ENCODE measurements at places on chromosomes 3 and 15.

GRCh38 chr3:36842275-36842674 is 77.9 kb upstream of the DCLK3 start:
- DNase-seq: no peak

- no peak for DNase-seq
Observed at GRCh38 chr3:23811185-23811527, 5.4 kb downstream of the UBE2E1 start.

GRCh38 chr3:123350971-123351370 is 97.9 kb downstream of the ADCY5 start:
- no peak for DNase-seq

DNA sequence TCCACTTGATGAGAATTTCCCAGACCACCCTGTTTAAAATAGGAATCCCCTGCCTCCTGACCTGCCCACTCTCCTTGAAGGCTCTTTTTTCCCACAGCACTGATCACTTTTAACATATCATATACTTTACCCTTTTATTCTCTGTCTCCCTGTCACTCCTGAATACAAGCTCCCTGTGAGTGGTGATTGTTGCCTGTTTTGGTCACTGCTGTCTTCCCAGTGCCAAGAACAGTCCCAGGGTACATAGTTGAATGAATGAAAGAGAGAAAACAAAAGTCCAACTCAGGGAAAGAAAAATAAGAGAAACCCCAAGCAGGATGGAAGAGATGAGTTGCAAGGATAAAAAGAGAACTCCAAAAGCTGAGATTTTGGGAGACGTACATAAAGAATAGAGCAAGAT is 500.3 kb upstream of the LMCD1 start:
- DNase-seq: no peak

GRCh38 chr3:46501702-46502101 is 3.9 kb downstream of the RTP3 start:
- no peak for DNase-seq

GRCh38 chr3:128784232-128784631 is 58.2 kb downstream of the RAB7A start:
- DNase-seq: no peak

- no peak for DNase-seq
Observed at GRCh38 chr15:100829457-100829856, 50.2 kb upstream of the ALDH1A3 start.

DNA sequence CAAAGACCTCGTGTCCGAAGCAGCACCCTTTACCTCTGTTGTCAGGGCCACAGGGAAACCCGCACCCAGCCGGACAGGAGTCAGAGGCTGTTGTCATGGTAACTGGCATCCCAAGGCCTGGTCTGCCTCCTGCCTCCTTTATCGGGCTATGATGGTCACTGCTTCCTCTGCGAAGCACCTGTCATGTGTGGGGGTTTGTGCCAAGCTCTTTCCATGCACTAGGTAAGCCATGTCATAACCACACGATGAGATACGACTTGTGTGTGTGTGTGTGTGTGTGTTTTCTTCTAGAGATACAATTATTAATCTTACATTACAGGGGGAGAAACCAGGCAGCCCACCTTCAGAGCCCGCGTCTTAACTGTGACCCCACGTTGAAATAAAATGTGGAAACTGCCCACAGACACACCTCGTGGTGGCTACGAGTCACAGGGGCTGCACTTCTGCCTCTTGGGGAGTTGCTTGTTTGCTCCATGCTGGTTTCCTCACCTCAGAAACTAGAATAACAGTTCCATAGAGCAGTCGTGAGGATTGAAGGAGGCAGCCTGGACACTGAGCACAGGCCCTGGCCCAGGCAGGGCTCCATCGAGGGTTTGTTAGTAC is 18.0 kb downstream of the ZDHHC19 start:
- DNase-seq: no peak

GRCh38 chr15:82040862-82041261 is 5.0 kb downstream of the MEX3B start:
- DNase-seq: no peak

- DNase-seq: no peak
Observed at GRCh38 chr3:175977968-175978752, 1119.0 kb downstream of the NAALADL2 start.

- DNase-seq: no peak
Observed at GRCh38 chr3:114216186-114216970, 21.0 kb downstream of the ZNF80 start.

- DNase-seq: no peak
Observed at GRCh38 chr3:28053759-28054158, 187.7 kb upstream of the CMC1 start.

GRCh38 chr3:186985661-186986364 is 55.5 kb downstream of the ST6GAL1 start:
- DNase-seq: no peak

GRCh38 chr3:122215592-122216298 is 32.3 kb downstream of the CASR start:
- DNase-seq: no peak

GRCh38 chr3:170331143-170331542 is 26.4 kb upstream of the SKIL start:
- no peak for DNase-seq

DNA sequence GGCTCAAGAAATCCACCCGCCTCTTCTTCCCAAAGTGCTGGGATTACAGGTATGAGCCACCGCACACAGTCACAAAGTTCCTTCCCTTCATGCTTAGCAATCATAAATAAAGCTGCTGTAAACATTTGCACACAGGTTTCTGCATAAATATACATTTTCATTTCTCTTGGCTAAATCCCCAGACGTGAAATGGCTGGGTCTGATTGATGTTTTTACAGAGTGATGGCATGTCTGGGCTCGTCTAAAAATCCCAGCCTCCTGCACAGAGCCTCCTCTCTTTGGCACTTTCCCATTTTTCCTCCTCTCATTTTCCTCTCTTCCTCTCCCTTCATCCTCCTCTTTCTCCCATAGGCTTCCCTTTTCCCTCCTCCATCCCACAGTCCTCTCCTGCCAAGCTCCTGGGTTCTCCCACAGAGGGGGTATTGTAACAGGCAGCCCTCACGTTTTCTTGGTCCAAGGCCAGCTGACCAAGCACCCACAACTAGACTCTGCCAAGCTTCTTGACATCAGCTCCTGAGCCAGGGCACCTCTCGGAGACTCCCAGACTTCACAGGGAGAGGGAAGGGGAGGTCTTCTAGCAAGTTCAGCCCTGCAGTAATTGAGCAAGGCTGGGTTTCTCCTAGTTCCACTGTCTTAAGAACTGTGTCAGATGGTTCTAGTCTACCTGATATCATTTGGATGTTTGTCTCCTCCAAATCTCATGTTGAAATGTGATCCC is 10.5 kb upstream of the PLA2G4E start:
- DNase-seq: no peak

GRCh38 chr3:68648494-68648893 is 283.9 kb downstream of the TAFA4 start:
- no peak for DNase-seq

DNA sequence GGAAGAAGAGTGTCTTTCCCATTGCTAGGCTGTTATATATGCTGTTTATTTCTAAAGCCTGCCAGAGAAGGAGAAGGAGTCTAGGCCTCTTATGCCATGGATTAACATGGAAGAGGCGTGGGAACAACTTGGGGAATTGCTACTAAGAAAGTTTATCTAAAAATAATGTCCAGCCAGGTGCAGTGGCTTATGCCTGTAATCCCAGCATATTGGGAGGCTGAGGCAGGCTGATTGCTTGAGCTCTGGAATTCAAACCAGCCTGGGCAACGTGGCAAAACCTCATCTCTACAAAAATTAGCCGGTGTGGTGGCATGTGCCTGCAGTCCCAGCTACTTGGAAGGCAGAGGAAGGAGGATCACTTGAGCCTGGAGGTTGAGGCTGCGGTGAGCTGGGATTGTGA is 51.7 kb upstream of the ARPP19 start:
- no peak for DNase-seq

DNA sequence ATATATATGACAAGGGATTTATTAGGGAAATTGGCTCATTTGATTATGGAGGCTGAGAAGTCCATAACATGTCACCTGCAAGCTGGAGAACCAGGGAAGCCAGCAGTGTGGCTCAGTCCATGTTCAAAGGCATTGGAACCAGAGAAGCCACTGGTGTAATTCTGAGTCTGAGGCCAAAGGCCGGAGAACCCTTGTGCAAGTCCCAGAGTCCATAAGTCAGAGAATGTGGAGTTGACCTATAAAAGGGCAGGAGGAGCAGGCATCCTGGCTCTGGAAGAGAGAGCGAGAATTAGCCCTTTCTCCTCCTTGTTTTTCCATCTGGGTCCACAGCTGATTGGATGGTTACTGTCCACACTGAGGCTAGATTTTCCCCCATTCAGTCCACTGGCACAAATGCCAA is 319.8 kb downstream of the IGSF11 start:
- DNase-seq: no peak

GRCh38 chr3:196219194-196219969 is 3.0 kb downstream of the SLC51A start:
- DNase-seq: no peak

DNA sequence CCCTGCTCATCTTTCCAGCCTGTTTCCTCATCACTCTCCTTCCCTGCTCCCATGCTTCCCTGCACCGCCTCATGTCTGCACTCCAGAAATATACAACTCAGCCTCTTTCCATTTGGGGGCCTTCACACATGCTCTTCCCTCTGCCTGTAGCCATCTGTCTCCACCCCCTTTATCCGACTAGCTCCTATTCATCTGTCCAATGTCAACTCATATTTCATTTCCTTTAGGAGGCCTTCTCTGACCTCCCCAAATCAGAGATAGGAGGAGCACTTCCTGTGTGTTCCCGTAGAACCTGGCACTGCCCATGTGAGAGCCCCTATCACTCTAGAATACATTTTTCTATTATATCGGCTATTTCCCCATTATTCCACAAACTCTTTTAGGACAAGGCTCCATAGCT is 10.6 kb downstream of the ATP8B4 start:
- DNase-seq: no peak
